Esophagus squamous epithelium (tissue), 5 donors: ENCODE measurements at places on chromosomes 5 and 9.

DNA sequence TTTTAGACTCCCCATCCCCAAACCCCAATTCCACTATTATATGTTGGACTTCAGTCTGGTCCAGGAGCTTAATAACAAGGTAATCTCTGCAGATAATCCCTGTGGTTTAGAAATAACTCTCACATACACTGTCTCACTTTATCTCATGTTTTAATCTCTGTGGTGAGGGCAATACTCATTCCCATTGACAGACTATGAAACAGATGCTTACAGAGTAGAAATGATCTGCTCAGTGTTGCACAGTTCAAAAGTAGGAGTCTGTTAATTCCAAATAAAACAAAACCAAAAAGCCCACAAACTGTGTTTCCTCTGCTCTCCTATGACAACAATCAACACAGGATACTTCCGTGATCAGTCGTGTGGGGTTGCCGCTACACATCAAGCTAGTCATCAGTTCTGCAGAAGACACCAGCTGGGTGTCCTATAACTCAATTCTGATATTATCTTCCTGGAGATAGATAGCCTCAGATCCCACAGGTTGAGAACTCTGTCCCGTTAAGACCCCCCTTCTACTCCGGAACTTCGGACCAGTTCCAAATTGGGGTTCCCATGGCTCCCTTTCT, 26.3 kb upstream of the FANCC start:
- DNase-seq = no peak

GRCh38 chr9:37429441-37430285, 7.2 kb downstream of the GRHPR start:
- DNase-seq = no peak

DNA sequence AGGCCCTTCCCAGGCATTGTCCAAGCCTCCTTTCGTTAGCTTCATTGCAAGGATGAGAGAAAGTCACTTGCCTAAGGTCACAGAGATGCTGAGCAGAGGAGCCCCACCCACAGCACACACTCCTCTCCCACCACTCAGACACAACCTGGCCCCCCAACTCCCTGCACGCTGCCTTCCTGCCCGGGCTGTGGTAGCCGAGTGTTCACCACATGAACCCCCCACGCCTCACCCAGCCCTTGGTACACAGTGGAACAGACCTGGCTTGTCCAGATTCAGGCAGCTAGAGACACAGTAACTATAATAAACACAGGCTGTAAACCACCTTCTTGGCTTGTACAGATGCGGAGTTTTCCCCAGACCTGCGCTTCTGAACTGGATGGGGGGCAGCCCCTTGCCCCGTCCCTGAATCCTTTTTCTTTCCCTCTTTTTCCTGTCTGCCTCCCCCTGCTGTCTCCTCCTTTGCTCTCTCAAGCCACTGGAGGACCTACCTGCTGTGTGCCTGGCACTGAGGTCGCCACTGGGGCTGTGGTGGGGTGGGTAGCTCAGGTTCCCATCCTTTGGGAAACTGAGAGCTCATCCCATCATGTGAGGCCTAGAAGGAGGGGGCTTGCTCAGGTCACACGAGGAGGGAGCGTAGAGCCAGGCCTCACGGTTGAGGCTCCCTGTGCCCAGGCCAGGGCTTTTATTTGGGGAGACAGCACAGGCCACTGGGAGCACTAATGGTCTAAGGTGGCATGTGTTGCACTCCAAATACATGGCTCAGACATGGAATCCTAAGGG, 55.7 kb upstream of the SYNPO start:
- DNase-seq = no peak

DNA sequence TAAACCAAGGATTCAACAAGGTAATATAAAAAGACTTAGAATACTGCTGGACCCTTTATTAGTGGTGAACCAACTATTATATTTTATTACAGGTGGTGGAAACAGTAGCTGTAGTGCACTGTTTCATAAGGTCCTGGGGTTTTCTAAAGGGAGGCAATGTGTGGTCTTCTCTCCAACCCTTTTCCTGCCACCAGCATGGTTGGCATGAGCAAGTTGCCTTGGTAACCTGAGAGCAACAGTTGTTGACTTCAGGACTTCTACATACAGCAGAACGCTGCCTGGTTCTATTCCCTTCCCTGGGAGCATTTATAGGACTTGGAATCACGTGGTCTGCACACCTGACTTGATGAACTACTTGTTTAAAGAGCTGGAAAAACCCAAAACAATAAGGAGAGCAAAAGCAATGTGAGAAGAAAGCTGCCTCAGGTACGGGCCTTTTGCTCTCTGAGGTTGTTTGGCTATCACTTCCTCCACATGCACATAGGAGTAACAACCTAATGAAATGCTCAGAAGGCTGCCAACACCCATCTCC, 81.1 kb upstream of the RAI14 start:
- no peak for DNase-seq

DNA sequence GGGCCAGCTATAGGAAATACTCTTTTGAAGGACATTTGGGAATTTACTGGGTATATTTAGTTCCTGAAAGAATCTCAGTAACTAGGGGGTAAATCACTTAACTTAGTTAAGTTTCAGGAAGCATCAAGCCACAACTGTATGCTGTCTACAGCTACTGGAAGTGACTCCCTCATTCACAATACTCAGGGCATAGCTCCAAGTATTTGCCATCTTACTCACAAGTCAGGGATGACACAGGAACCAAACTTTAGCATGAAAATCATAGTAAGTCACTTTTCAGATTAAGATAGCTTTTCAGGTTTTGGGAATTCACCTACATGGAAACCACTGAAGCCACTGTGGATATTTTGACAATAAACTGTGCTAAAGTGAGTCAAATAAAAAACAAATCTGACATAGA, 242.4 kb upstream of the ATP10B start:
- DNase-seq = no peak

DNA sequence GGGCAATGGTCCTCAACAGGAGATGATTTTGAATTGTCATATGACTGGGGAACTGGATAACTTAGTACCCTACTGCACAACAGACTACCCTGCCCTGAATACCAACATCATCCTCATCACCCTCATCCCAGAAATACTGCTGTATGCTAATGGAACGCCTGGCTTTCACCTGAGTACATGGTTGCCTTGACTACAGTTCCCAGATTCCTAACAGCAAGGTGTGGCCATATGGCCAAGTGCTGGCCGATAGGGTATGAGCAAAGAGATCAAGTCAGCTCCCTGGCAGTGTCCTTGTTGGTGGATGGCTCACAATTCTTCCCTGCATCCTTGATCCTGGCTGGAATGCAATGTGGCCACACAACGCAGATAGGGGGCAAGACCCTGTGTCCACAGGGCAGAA, 31.2 kb upstream of the IRX2 start:
- DNase-seq = no peak

DNA sequence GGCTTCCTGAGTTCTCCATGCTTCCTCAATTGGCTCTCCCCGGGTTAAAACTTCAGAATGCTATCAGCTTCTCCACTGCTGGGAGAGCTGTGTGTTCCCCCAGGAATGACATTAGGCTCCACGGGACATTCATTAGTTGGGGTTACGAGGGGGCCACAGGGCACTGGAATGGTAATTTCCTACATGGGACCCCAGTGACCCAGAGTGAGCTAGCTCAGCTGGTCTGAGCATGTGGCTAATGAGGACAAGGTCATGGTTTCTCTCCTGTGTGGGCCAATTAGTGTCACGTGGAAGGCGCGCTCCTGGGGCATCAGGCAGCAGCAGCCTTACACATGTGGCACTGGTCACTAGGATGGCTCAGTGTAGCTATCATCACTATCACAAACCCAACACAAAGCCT, 21.0 kb downstream of the LSM11 start:
- DNase-seq = no peak

GRCh38 chr5:148970228-148970627, 92.6 kb downstream of the SH3TC2 start:
- no peak for DNase-seq

GRCh38 chr9:14935106-14935751, 25.0 kb upstream of the FREM1 start:
- no peak for DNase-seq

DNA sequence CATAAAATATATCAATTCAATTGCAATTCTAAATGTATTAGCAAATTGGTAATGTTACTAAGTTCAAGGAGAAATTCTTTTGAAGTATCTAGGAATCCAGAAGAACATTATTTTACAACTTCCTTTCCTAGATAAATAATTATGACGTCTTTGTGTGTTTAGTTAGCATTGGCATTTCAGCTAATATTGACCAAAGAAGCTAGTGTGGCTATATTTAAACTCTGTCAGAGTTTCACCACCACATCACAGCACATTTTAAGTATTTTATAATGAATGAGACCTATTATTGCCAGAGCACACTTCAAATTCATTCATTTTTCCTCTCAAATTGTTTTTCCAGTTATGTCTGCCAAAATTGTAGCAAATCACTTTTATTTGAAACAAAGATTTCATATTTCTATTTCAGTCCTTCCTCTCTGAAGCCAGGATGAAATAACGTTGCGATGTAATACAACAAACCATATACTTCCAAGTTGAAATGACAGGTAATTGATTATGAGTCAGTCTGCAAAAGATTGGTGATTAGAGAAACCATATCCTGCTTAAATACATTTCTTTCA, 18.9 kb downstream of the PLK2 start:
- no peak for DNase-seq

DNA sequence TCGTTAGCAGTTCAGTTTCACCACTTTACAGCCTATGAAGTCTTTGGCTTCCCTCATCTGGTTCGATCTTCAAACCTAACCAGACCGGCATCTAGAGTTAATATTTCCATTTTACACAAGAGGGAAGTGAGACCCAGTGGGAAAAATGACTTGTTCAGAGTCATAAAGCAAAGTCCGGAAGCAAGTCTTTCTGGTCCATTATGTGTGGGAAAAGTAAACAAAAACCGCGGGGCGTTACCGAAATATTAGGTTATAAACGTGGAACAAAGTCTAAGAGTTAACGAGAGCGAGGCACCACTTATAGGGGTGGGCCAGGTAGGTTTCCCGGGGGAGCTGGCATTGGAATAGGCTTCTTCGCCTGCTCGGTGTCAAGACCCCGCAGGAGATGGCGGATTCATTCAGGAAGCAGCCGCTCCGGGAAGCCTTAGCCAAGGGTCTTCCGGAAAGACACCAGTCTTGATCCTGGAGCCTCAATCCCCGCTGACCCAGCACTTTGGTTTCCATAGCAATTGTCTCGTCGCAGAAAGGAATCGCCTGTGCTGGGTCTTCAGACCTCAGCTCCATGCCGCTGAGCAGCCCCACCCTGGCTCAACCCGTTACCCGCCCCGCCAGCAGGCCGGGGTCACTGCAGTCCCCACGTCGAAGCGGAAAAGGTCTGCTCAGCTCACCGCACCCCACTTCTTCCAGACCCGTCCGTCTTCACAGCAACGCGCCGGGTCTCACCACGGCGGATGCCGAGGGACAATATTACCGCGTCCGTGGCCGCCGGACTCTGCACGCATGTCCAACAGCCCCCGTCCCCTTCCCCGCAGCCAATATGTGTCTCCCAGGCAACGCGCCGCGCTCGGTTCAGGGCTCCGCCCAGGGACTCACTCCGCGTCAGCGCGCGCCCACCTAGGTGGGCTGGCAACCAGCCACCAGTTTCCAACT, at the start of gene C5orf52:
Gene C5orf52, plus strand, starts transcription at position 872 of the 930 bp plus-strand sequence. CDS start 82 bp downstream, outside the sequence.
- DNase-seq = no peak

DNA sequence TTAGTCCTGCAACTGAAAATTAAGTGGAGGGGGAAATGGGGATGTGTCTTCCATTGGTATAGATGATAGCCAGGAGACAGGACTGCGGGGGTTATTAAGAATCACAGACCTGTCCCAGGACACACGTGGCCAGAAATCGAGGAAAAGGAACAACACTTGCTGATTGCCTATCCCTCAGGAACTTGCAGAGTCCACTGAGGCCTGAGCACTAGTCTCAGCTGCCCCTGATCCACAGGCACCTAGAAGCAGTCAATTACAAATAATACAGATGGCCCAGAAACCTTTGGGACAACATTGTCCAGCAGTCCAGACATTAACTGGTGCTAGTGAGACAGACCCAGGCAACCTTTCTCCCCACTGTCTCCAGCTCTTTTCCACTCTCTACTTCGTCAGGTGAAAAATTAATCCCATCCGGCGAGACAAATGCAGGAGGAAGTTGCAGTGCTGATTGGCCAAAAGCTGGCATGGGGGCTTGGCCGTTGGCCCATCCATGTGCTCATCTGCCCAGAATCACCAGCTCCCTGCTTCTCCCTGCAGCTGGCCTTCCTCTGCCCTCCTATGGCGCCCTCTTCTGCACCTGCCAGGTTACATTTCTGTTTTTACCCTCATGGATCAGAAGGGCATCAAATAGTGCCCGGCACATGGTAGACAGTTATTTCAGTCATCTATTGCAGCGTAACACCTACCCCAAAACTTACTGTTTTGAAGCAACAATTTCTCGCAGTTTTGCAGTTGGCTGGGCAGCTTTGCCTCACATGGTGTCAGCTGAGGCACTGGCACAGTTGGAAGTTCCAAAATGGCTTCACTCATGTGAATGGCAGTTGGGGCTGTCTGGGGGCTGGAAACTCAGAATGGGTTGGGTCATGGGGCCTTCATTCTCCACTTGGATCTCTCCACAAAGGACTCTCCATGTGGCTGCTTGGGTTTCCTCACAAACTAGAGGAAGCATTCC, 3.6 kb upstream of the B4GALT1 start:
- DNase-seq = no peak

DNA sequence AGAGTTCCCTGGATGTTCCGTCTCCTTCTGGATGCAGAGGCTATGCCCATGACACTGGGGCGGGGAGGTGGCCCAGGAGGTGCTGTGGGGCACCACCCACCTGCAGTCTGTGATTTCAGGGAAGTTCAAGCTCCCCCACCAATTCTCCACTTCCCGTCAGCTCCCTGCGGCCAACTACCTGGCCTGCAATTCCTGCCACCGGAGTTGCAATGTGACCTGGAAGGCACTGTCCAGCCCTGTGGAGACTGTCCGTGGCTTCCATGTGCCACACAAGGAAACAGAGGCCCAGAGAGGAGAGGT, 16.6 kb downstream of the GFI1B start:
- no peak for DNase-seq

DNA sequence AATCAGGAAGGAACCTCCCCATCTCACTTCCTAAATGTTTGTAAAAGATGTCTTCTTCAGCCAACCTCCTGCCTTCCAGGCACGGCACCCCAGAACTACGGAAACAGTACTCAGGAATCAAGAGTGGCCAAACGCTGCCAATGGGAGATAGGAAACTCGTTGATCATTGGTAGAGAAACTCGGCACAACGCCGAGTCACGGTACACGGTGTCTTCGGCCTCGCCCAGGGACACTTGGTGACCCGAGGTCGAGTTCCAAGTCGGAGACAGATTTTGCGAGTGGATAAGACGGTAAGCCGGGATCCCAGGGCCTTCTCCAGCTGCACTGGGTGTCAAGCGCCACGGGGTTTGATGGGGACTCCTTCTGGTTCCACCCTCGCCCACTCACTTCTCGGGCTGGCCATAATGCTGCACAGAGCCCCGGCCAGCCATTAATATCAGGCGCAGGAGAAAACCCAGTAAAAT, 343 bp downstream of the KIAA0825 start:
- no peak for DNase-seq

GRCh38 chr5:112006721-112007120, 249.7 kb upstream of the NREP start:
- DNase-seq = no peak

DNA sequence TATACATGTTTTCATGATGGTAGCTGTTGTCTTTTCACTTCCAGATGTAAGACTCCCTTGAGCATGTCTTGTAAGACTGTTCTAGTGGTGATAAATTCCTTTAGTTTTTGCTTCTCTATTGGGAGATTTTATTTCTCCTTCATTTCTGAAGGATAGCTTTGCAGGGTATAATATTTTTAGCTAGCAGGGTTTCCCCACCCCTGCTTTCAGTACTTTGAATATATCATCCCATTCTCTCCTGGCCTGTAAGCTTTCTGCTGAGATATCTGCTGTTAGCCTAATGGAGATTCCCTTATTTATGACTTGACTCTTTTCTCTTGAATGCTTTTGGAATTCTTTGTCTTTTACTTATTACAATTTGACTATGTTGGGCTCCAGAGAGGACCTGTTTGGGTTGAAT, 211.0 kb downstream of the GDNF start:
- no peak for DNase-seq
